AML-193 (cell line): ENCODE measurements at places on chromosomes 3 and 15.

DNA sequence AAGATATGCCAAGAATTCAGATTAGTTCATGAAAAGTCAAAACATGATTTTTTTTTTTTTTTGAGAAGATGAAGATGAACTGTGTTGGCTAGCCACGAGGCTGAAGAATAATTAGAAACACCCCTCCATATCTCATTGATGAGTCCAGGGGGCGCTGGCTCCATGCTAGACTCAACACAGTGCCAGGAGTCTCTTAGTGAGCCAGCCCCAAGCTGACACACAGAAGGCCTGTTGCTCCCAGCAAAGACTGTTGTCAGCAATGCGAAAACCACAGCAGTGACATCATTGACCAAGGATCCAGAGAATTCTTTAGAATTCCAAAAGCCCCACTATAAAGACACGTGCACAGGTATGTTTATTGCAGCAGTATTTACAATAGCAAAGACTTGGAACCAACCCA, 185.2 kb downstream of the ANXA2 start:
- DNase-seq = no peak

DNA sequence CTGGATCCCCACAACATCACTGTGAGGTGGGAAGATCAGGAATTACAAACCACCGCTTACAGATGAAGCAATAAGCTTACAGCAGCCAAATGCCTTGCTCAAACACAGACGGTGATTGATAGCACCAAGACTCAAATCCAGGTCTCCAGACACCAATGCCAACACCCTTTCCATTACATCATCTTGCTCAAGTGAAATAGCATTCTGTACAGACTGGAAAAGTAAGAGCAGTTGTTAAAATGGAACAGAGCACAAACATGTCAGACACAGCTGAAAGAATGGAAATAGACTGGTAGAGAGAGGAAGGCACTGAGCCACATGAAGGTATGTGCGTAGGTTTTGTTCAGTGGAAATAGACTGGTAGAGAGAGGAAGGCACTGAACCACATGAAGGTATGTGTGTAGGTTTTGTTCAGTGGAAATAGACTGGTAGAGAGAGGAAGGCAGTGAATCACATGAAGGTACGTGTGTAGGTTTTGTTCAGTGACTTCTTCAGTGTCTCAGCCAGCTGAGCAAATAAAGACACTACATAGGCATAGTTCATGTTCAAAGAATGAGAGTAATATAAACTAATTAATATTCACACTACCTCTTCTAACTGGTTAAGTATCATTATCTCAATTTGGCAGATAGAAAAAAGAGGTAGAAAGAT, 15.6 kb downstream of the CLDN1 start:
- no peak for DNase-seq

- DNase-seq = no peak
Observed at GRCh38 chr15:49361370-49361769, 61.7 kb upstream of the FGF7 start.

- peak; percentile 43 for DNase-seq
Observed at GRCh38 chr3:4990069-4990468, 10.8 kb downstream of the BHLHE40 start.

DNA sequence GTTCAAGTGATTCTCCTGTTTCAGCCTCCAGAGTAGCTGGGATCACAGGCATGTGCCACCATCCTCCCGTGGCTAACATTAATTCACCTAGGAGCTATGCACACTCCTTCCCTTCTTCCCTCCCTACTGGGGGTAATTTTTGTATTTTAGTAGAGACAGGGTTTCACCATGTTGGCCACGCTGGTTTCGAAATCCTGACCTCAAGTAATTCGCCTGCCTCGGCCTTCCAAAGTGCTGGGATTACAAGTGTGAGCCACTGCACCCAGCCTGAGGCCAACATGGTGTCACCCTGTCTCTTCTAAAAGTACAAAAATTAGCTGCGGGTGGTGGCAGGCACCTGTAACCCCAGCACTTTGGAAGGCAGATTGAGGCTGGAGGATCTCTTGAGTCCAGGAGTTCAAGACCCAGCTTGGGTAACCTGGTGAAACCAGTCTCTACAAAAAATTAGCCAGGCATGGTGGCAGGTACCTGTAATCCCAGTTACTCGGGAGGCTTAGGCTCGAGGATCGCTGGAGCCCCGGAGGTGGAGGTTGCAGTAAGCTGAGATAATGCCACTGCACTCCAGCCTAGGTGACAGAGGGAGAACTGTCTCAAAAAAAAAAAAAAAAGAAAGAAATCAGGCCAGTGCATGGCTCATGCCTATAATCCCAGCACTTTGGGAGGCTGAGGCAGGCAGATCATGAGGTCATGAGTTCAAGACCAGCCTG, 6.1 kb downstream of the RNU5B-1 start:
- DNase-seq = peak; percentile 61

GRCh38 chr3:95934181-95934580, 880.2 kb upstream of the EPHA6 start:
- no peak for DNase-seq
